A549 treated with DMSO at 1 μM for 4 hours (cell line): ENCODE measurements at places on chromosomes 6 and 20. TPM values are rescaled to one million over a fixed set of nuclear protein-coding genes. Genes with fewer than 3 reads are reported as not detected.

TINAG gene
- not detected in 5 replicates for total RNA-seq

SCRT2 gene
- total RNA-seq: not detected in 5 replicates

TCF19 gene
- total RNA-seq: 13.2 to 16.2 TPM (median 14.4 TPM) in 5 replicates

BAK1 gene
- total RNA-seq: 34.9 to 41.5 TPM (median 39.1 TPM) in 5 replicates

NEURL2 gene
- 0.88 to 1.3 TPM (median 1.2 TPM) in 5 replicates for total RNA-seq
